T-helper 2 cell (primary cell): ENCODE measurements at places on chromosomes 7 and 10.

DNA sequence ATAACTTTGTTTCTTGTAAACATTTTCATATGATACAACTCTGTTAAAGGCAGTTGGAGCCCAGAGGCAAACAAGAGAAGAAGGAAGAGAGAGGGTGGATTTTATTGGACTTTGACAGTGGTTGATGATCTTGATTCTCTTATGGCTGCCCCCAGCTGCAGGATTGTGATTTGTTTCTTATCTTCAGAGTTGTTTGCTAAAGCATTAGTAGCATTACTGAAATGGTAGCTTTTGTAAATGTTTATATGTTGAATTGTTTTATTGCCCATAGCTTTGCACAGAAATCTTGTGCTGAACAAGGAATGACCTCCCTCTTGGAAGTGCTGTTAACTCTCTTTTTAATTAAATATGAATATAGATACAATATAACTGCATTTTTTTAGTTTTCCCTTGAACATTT, 309.4 kb downstream of the AUTS2 start:
- no peak for DNase-seq

- DNase-seq, result no peak
Observed at GRCh38 chr7:157293413-157293788, 43.4 kb upstream of the DNAJB6 start.

- no peak for DNase-seq
Observed at GRCh38 chr10:60496181-60496580, 106.5 kb upstream of the ANK3 start.

GRCh38 chr7:141704741-141705140, 2.8 kb upstream of the DENND11 start:
- no peak for DNase-seq

GRCh38 chr10:32445036-32445435, 904 bp upstream of the CCDC7 start:
- DNase-seq, result no peak
